Activated naive CD8-positive, alpha-beta T cell treated with anti-CD3 and anti-CD28 coated beads, Interleukin-2, amount 10 ng/mL, durations not matched to agents 7 days and 5 days (primary cell): ENCODE measurements at places on chromosomes 7 and 10. TPM values are rescaled to one million over a fixed set of nuclear protein-coding genes. Genes with fewer than 3 reads are reported as not detected.

The GPRIN2 gene
- total RNA-seq: not detected

The ELFN1 gene
- not detected for total RNA-seq

The PPP1R17 gene
- not detected for total RNA-seq

The CLRN3 gene
- total RNA-seq: not detected

The MARVELD1 gene
- 3.3 TPM for total RNA-seq

The ATP6V0E2 gene
- total RNA-seq: 81.2 TPM

The LFNG gene
- 121 TPM for total RNA-seq
